ENCODE measurements at places on chromosomes 7 and 10.
A peak's percentile ranks its signal among the peaks of the same experiment; 100 is the strongest.

DNA sequence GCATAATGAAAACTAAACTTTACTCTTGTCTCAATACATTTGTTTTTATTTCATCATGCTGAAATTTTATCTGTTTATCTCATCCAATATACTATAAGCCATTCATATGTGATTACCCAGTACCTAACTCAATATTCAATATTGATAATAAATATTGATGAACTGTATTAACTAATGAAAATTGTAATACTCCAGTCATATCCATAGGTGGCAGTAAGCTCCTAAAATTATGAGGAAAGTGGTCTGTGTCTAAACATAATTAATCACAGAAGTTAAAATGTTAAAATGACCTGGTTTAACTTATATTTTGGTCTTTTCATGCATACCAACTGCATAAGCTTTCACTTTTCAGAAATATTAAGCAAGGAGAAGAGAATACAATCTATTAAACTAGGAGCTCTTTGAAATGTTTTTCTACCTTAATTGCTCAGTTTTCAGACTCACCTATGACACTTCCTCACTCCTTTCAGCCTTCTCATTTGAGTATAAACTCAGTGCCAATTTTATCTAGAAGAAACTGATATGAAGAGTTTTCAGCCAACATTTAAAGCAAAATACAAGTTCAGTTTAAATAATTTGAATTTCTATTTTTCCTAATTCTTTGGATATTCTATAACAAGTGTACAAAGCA is 30.5 kb upstream of the VWDE start:
- DNase-seq = no peak

DNA sequence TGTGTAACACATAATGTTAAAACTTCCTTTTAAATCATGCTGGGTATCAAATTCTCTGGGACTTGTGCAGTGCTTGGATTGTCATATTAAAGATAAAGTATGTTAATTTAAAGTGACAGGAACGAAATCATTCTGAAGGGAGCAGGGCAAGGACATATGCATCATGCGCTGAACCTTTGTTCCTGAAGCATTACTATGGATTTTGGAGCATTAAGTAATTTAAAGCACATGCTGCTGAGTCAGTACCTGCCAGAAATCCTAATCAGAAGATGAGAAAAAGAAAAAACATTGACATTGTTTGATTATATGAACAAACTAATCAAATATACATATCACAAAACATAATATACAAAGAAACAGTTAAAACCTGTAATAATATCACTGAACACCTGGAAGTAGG is 101.4 kb downstream of the MICU1 start:
- DNase-seq = no peak

- DNase-seq = no peak
Measured at GRCh38 chr10:30093303-30093950, 34.0 kb upstream of the JCAD start.

DNA sequence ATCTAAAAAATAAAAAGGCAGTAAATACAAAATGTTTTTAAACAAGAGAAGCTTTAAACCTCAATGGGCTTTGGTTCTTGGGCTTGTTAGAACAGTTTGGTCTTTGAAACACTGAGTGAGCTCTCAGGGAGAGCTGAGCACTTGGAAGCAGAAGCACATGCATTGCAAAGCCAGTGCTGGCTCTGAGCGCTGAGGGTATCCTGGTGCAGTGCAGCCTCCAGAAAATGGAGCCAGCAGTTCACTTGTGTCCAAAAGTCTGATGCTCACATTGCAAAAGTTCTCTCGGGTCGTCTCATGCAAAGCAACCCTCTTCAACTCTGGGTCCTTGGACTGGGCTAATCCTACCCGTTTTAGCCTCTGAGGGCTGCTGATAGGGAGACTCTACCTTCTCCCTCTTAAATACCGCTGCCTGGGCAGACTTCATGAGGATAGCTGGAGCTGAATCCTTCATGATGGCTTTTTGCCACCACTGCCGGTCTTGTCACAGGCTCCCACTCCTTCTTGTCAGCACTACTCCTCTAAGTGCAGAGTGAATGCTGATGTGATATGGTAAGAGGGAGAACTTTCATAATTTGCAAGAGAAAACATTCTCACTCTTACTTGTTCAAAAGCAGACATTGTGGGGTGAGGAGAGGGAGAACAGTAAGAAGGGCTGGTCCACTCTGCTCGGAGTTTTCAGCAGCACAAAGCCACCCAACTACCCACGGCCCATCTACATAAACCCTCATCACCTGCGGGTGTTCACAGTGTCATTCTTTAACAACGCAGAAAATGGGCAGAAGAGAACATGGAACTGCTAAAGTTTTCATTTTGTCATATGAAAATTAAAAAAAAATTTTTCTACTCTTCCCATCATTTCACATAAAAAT is 42.2 kb upstream of the BMPER start:
- no peak for DNase-seq

GRCh38 chr7:133056370-133057238 is 25.3 kb downstream of the CHCHD3 start:
- no peak for DNase-seq

DNA sequence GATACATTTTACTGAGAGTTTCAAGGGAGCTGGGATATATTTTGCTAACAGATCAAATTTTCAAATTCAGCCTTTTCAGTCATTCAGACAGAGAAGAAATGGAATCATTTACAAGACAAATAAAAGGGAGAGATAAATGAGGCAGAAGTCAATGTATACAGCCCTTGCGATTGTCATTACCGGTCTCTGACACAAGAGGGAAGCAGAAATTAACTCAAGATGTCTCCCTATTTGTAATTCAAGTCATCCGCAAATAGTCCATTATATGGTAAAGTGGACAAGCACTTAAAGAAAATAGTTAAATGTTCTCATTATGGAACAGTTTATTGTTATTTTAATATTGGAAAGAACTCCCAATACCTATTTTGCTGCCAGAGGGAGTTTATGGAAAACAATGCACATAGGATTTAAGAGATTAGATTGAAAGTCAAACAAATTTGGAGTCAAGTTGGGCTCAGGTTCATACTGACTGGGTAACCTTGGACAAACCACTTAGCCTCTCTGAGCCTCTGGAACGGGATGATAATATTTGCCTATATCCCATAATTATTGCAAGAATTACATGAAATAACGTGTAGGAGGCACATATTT is 89.3 kb upstream of the PRKCQ start:
- peak; percentile 25 for DNase-seq

DNA sequence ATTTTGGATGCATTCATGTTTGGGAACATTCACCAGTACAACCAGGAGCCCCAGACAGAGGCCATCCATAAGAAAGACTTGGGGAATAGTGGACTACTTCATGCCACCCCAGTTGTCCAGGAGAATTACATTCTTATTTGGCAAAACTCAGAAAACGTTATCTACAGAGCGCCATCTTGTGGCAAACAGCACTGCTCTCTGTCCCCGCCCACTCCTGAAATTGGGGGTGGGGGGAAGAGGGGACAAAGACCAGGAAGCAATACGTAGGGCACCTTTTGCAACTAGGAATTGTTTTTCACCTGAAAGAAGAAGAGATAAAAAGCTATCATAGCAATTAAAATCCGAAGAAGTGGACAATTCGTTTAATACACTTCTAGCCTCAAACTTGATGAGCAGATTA is 134.6 kb upstream of the MGMT start:
- no peak for DNase-seq

DNA sequence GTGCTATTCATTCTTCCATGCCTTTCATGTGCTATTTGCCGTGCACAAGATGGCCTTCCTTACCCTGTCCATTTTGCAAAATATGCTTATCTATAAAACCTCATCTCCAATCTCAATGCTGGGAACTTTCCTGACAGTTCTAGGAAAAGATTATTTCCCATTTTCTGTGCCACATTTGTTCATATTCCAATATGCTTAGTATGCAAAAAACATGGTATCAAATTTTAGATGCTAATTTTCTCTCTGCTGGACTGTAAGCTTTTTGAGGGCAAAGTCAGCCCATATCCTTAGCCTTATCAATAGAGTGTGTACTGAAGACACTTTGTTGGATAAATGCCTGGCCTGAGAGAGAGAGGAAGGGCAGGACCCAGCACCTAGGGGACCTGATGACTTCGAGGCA is 39.4 kb downstream of the MGAM2 start:
- DNase-seq = no peak

GRCh38 chr10:116899626-116900025 is 50.3 kb downstream of the ENO4 start:
- DNase-seq = no peak

GRCh38 chr7:23121165-23121564 is 15.6 kb downstream of the KLHL7 start:
- DNase-seq = no peak

DNA sequence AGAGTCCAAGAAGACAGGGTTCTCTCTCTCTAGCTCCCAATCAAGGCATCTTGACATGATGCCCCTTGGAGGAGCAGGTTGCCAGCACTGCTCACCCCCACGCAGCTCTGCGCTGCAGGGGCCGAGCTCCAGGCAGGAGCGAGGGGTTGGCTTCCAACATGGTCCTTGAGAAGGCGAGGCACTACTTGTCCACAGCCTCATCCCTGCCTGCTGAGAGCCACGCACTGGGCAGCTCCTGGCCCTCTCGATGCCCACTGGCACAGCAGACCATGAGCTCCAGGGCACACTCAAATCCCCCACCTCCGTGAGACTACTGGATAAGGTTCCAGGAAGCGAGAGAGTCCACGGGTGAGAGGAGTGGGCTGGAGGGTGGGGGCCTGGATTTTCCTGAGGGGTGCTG is 31.1 kb downstream of the RAMP3 start:
- DNase-seq = no peak

DNA sequence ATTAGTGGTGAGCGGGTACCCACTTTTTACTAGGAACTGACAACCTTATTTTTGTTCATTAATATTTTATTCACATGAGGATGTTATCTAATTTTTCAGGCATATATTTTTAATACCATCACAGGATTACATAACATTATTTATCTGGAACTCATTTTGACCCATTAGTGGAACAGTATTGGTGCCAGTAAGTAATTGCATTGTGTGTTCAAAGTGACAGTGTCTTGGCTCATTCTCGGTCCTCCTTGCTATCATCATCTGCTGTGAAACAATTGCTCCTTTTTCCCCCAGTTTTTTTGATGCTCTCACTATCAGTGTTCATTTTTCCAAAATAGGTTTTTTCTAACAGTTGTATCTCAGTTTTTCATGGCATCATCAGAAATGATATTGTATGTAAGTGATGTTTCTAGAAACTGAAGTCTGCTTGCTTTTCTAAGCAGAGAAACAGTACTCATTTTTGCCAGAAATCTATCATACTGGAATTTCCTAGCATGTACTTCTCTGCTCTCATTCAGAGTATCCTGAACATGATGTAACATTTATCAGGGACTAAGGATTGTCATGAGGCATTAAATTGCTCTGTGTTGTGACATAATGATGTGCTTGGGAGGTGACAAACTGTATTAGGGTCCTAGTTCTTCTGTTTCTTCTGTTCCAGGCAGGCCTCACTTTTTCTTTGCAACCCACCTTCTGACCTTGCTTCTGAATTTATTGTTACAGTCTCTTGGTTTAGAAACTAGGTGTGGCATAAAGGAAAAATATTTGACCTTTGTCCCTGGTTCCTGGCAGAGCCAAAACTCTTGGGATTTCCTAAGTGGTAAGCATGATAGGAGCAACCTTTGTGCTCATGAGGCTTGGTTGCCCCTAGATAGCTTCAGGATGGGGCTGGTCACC is 4.2 kb downstream of the NUB1 start:
- no peak for DNase-seq

GRCh38 chr7:48959676-48960075 is 35.3 kb downstream of the CDC14C start:
- DNase-seq = no peak

GRCh38 chr7:121575194-121575765 is 179.2 kb upstream of the FAM3C start:
- DNase-seq = no peak

Data from NCI-H1417 treated with DMSO at 0.1 percent for 48 hours (cell line).